ENCODE measurements at places on chromosomes 5 and 9.

DNA sequence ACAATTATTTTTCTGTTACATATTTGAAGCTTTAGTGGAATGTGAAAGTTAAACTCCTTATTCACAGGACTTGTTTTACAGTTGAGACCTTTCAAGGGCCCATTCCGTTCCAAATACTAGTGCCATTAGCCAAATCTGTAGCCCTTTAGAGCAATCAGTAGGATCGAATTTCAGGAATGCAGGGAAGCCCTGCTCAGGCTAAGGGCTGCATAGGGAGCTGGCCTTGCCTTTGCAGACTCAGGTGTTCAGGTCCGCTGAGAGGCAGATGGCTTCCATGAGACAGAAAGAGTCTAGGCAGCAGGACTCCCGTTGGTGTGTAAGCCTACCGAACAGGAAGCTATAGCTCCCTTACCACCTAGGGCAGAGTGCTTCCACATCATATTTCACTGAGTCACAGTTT is 150.1 kb upstream of the SLC27A6 start:
- no peak for DNase-seq

GRCh38 chr5:36944607-36945225 is 68.1 kb downstream of the NIPBL start:
- DNase-seq, result no peak

DNA sequence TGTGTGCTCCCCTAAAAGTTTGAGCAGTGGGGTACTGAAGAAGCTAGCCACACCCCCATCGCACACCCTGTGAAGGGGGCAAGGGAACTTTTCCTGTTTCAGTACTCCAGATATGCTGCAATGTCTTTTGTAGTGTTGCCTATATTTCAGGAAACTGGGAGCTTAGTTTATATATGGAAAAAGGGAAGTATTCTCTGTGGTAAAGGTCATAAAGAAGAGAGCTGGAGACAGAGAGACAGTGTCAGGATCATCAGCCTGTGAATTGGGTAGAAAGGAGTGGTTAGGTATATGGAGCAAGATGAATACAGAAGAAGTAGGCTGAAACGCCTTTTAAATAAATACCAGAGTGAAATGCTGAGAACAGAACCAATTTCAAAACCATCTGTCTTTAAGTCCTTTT is 82.2 kb upstream of the C9orf72 start:
- no peak for DNase-seq

DNA sequence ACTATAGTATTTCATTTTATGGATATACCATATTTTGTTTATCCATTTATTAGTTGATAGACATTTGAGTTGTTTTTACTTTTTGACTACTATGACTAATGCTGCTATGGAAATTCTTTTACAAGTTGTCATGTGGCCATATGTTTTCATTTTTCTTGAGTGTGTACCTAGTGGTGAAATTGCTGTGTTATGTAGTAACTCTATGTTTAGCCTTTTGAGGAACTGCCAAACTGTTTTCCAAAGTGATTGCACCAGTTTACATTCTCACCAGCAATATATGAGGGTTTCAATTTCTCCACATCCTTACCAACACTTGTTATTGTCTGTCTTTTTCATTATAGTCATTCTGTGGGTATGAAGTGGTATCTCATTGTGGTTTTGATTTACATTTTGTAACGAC is 75.4 kb downstream of the GRIA1 start:
- no peak for DNase-seq

DNA sequence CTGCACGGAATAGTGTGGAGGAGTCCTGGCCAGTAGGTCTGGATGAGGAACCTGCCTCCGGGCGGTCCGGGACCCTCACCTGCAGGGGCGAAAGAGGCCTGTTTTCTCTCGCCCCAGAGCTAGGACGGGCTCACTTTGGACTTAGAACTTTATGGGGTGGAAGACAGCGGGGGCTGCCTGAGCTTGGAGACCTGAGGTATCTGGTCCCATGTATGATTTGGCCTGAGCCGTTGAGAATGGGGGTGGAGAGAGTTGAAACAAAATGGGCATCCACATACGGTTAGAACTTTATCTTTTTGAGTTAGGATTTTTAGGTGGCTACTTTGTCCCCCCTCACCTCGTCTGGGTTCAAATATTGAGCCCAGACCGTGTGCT is 681 bp upstream of the ETF1 start:
- DNase-seq, result no peak

GRCh38 chr5:54516051-54516655 is 1.4 kb upstream of the SNX18 start:
- no peak for DNase-seq

DNA sequence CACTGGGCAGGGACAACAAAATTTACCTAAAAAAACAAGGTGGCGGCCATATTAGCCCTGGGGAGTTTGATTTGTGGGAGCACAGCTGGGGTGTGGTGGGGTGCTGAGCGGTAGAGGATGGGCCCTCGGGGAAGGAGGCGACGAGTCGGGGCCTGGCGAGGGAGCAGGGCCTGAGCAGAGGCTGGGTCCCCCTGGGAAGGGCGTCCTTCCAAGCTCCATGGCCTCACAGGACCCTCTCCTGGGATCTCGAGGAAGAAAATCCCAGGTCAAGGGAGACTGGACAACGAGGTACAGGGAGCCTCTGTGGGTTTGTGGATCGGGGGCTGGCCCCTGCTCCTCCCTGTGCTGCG is 165.5 kb downstream of the CACNA1B start:
- DNase-seq, result no peak
